ENCODE measurements at places on chromosomes 16 and 17. TPM values are rescaled to one million over a fixed set of nuclear protein-coding genes. Genes with fewer than 3 reads are reported as not detected.
A peak's percentile ranks its signal among the peaks of the same experiment; 100 is the strongest.

Gene SPATA32
- total RNA-seq = not detected

DNA sequence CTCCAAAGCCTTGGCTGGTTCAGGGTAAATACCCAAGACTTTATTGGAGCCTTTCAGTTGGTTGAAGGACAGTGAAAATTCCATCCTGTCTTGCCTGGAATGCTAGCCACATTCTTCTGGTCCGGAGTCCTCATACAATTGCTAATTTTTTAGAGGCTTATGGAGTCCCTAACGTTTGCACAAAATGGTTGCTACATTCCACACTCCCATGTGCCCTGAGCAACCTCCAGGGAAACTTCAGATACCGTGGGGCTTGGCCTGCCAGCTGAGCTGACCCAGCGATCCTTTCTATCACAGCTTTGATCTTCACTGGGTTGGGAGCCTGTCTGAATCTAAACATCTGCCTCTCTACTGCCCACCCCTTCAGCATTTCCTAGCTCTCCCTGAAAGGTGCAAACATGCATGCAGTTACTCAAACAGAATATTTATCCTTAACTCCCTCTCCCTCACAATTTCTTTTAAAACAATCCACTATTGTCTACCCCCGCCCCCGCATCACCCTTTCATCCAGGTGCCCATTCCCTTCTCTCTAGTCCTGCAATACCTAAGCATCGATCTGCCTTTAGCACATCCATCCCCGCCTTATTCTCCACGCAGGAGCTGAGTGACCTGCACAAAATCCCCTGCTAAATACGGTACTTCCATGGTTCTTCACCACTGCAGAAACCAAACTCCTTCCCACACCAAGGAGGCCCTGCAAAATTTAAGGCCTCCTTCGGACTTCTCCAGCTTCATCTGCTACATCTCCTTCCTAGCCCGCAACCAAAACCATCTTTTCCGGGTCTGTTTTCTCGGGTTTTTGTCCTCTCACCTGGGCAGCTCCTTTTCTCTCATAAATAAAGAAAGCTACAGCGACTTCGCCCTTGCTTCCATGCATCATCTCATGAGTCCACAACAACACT, 810 bp upstream of the GAN start:
- peaks cover 3% of the 10 kb centered on the region for H3K36me3 ChIP-seq
- H3K4me1 ChIP-seq = peaks cover 51% of the 10 kb centered on the region
- no peaks in the 10 kb centered on the region for H3K27me3 ChIP-seq
- no peak for DNase-seq
- H3K27ac ChIP-seq = peak overlapping the region; percentile 93

DNA sequence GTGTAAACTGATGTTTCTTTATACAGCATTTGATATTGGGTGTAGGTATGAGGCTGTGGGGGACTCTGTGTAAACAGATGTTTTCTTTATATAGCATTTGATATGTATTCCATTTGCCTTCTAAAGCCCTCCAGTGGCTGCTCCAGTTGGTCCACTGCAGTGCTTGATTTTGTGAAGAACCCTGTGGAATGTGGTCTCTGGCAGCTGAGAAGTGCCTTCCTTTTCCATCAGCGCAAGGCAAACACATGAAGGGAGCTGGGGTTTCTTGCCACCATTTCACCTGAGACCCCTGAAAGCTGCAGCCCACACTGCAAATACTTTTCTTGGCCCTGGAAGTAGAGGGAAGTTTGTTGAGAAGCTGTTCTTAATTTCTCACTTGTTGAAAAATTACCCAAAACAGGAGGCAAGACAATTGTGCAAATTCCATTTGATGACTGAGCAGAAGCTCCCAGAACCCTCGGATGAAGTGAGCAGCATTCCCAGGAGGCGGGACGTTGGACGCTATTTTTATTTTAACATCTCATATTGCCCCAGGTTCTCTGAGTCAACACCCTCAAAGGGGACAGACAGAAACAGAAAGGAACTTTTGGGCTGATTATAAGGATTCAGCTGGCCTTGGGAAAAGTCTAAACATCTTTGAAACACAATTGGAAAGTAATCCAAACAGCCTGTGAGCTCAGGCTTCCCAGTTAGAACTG, 158.5 kb upstream of the RPH3AL start:
- no peaks in the 10 kb centered on the region for H3K36me3 ChIP-seq
- H3K27me3 ChIP-seq = no peaks in the 10 kb centered on the region
- no peak for DNase-seq
- H3K4me1 ChIP-seq = peaks cover 30% of the 10 kb centered on the region

DNA sequence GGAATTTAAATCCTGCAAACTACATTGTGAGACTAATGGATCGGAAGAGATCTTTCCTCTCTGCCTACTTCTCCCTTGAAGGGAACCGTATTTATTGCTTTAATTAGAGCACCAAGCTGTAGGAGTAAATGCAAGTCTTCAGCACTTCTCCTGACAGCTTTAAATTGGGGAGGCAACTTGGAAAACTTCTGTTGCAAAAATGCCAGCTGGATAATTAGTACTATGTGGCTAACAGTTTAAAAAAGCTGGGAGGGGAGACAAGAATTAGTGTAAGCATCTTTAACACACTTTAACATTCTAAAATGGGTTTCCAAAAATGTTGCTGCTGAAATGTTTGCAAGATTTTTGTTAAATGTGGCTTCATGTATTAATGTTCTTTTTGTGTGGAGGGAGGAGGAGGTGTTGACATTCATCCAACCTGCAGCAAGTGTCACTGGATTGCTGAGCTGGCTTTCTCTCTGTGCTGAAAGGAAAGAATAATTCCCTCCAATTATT, 108.5 kb downstream of the PCTP start:
- H3K4me1 ChIP-seq = no peaks in the 10 kb centered on the region
- H3K27ac ChIP-seq = no peak overlapping the region
- H3K27me3 ChIP-seq = peaks cover 4% of the 10 kb centered on the region
- H3K4me3 ChIP-seq = no peak overlapping the region
- no peak for DNase-seq
- H3K36me3 ChIP-seq = no peaks in the 10 kb centered on the region

GRCh38 chr17:61593426-61593825, 2.4 kb upstream of the NACA2 start:
- H3K27me3 ChIP-seq = peaks cover 47% of the 10 kb centered on the region
- H3K4me3 ChIP-seq = no peak overlapping the region
- no peak overlapping the region for H3K27ac ChIP-seq
- no peaks in the 10 kb centered on the region for H3K36me3 ChIP-seq

- H3K4me1 ChIP-seq = peaks cover 6% of the 10 kb centered on the region
- no peak for DNase-seq
- no peaks in the 10 kb centered on the region for H3K36me3 ChIP-seq
- H3K27ac ChIP-seq = no peak overlapping the region
- H3K4me3 ChIP-seq = no peak overlapping the region
Observed at GRCh38 chr17:8608001-8608400, 22.5 kb downstream of the MYH10 start.

DNA sequence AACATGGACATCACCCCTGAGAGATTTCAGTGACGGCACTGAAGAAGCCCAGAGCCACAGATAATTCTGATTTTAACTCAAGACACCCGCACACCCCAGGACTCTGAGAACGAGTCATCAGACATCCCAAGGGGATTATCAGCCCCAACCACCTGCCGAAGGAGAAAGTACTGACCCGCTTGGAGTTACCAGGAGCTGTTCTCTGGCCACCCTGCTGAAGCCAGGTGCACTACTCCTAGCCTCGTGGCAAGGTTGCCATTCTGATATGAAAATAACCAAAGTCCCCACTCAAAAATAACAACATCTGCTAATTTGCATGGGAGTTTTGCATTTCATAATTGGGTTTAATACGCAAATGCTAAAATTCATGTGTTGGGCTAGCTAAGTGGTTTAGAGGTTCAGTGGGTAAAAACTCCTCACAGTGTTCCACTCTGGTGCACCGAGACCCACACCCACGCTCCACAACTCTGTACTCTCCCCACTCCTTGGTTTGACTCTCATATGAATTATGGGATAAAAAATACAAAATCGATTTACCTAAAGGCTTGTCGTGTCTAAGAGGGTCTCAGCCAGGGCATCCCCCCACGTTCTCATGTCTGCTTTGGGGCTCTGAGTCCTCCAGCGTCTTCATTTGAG, 143.0 kb upstream of the NOL11 start:
- no peaks in the 10 kb centered on the region for H3K27me3 ChIP-seq
- H3K4me1 ChIP-seq = no peaks in the 10 kb centered on the region
- no peak overlapping the region for H3K4me3 ChIP-seq
- H3K36me3 ChIP-seq = no peaks in the 10 kb centered on the region
- no peak overlapping the region for H3K27ac ChIP-seq

GRCh38 chr16:31129568-31130335, 5.8 kb downstream of the PRSS8 start:
- no peaks in the 10 kb centered on the region for H3K27me3 ChIP-seq
- H3K4me3 ChIP-seq = no peak overlapping the region
- peaks cover 63% of the 10 kb centered on the region for H3K4me1 ChIP-seq

DNA sequence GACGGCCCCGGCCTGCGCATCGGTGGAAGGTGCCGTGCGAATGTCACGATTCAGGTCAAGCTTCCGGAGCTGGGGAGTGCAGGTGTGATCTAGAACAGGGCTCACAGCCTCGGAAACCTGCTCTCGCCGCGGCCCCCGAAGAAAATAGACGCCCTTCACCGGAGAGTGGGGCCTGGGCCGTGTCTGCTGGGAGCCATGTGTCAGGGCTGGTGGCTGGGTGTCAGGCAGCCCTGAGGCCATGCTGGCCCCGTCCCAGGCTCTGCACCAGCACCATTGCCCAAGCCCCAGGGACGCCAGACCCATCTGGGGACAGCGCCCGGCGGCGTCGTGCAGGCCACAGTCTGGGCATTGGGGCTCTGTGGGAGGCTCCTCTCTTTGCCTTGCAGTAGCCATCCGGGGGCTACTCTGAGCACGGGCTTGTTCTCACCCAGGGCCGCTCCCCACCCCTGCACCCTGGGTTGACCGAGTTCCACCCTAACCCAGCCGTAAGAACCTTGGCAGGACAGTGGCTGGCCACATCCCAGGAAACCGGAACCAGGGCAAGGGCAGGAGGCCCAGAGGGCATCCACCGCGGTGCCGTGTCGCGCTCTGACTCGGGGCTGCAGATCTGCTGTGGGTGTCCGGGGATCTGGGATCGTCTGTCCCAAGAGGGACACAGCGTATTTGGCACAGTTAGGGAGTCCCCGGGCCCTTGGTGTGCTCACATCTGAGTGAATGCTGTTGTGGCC, 5.3 kb upstream of the NUDT16L1 start:
- no peaks in the 10 kb centered on the region for H3K27me3 ChIP-seq
- peaks cover 8% of the 10 kb centered on the region for H3K4me1 ChIP-seq
- peaks cover 62% of the 10 kb centered on the region for H3K36me3 ChIP-seq
- H3K4me3 ChIP-seq = no peak overlapping the region
- no peak for DNase-seq

GRCh38 chr17:77499699-77500435, 359.1 kb downstream of the SEC14L1 start:
- DNase-seq = peak; percentile 55
- H3K4me3 ChIP-seq = no peak overlapping the region
- peaks cover 48% of the 10 kb centered on the region for H3K36me3 ChIP-seq
- no peak overlapping the region for H3K27ac ChIP-seq
- peaks cover under 1% of the 10 kb centered on the region for H3K4me1 ChIP-seq

- no peak overlapping the region for H3K27ac ChIP-seq
- H3K4me1 ChIP-seq = peaks cover 90% of the 10 kb centered on the region
- H3K27me3 ChIP-seq = no peaks in the 10 kb centered on the region
- H3K4me3 ChIP-seq = no peak overlapping the region
- no peak for DNase-seq
Observed at GRCh38 chr17:45296833-45297124, 20.0 kb downstream of the MAP3K14 start.

DNA sequence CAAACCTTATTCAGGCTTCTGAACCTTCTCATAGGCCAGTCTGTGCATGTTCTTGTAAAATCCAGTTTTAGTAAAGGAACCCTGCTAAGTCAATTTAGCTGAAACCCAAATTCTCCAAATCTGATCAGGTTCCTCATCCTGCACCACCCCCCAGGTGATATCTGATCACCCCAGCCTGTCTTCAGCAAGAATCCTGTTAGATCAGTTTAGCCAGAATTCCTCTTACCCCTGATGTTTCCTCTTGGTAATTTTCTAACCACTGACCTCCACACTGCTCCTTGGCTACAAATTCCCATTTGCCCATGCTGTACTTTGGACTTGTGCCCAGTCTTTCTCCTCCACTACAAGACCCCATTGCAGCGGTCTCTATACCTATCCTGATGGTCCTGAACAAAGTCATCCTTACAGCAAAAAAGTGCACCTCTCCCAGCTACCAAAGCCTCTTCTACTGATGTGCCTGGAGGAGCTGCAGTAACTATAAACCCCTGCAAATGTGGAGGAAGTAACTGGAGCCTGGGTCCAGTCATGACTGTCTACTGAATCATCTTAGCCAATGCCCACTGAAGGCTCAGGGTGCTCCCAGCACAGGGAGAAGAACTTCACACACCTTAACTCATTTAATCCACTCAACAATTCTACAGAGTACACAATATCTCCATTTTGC, 23.8 kb downstream of the TEX14 start:
- no peaks in the 10 kb centered on the region for H3K4me1 ChIP-seq
- no peaks in the 10 kb centered on the region for H3K27me3 ChIP-seq
- no peaks in the 10 kb centered on the region for H3K36me3 ChIP-seq
- no peak overlapping the region for H3K4me3 ChIP-seq

GRCh38 chr16:70592106-70592571, 54.2 kb upstream of the IL34 start:
- H3K27me3 ChIP-seq = no peaks in the 10 kb centered on the region
- peak overlapping the region; percentile 86 for H3K27ac ChIP-seq
- peaks cover 70% of the 10 kb centered on the region for H3K4me1 ChIP-seq
- no peaks in the 10 kb centered on the region for H3K36me3 ChIP-seq
- H3K4me3 ChIP-seq = no peak overlapping the region
- no peak for DNase-seq

DNA sequence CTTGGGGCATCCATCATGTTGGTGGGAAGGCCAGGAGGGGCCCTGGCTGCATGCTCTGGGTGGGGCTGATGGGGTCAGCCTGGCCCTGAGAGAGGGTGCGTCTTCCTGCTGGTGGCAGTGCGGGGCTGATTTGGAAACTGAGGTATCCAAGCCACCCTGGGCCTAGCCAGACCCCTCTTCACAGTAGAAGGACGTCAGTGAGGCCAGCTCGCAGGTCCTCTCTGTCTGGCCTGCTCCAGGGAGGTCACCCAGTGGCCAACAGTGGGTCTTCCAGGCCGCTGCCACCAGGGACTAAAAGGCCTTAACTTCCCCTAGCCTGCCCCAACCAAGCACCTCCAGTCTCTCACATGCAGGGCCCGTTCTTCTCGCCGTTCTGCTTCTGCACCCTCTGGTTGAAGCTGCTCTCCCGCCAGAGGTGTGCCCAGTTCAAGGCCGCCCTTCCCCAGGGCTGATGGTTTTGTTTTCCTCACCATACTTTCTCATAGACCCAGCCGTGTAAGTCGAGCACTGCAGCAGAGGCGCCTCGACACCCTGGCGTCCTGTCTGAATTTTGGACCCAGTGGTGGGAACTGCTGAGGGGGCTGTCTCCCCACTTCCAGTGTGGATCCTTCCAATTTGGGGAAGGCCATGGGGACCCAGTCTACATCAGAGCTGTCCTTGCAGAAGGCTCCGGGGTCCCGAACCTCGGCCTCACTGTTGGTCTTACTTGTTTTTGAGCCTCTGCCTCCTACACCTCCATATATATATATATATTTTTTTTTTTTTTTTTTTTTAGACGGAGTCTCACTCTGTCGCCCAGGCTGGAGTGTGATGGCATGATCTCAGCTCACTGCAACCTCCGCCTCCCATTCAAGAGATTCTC, 42.9 kb upstream of the CDC42EP4 start:
- peaks cover 17% of the 10 kb centered on the region for H3K4me1 ChIP-seq
- no peak overlapping the region for H3K4me3 ChIP-seq

All from suprapubic skin (tissue), 4 donors.